ENCODE measurements at places on chromosomes 5 and 9.

GRCh38 chr9:77981332-77981731 lies 50.3 kb downstream of the GNAQ start:
- no peak for DNase-seq

GRCh38 chr9:69027355-69028097 lies 8.0 kb upstream of the FXN start:
- peak; percentile 67 for DNase-seq

- peak; percentile 41 for DNase-seq
These were observed 688.2 kb upstream of the CDH6 start for GRCh38 chr5:30505014-30505886.

DNA sequence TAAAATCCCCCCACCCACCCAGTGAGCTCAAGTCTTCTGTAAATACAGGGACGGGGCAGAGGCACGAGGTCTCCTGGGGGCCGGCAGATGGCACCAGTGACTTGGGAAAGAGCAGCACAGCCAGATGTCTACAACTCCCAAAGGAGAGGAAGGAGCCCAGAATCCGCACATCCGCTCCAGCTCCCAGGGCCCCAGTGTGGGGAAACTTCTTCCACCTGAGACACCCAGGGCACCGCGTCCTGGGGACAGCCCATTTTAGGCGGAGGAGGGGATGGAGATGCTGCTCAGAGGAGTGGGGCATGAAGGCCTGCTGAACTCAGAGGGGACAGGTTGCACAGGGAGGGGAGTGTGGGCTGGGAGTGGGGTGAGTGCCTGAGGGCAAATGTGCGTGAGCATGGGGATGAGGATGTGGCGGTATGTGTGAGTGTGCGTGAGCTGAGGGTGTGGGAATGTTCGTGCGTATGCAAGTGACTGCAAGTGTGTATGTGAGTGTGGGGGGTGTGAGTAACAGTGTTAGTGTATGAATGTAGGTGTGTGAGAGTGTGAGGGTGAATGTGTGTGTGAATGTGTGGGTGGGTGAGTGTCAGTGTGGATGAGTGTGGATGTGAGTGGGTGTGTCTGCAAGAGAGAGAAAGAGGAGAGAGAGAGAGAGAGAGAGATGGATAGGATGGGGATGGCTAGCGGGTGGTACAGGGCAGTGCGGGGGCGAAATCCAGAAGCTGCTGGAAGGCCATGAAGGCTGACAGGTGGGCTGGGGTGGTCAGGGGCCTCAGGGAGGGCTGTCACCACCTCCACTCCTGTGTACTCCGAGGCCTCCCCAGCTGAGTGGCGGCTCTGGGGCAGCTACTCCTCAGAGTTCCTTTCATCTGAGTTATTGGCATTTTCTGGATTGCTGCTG lies 63.5 kb downstream of the DUSP1 start:
- peak; percentile 18 for DNase-seq

GRCh38 chr5:118924006-118924389 lies 64.3 kb downstream of the DTWD2 start:
- no peak for DNase-seq

GRCh38 chr5:175867587-175868347 lies 3.6 kb upstream of the CPLX2 start:
- DNase-seq = peak; percentile 32

- DNase-seq = no peak
These were observed 199.9 kb downstream of the DIRAS2 start for GRCh38 chr9:90442723-90443122.

DNA sequence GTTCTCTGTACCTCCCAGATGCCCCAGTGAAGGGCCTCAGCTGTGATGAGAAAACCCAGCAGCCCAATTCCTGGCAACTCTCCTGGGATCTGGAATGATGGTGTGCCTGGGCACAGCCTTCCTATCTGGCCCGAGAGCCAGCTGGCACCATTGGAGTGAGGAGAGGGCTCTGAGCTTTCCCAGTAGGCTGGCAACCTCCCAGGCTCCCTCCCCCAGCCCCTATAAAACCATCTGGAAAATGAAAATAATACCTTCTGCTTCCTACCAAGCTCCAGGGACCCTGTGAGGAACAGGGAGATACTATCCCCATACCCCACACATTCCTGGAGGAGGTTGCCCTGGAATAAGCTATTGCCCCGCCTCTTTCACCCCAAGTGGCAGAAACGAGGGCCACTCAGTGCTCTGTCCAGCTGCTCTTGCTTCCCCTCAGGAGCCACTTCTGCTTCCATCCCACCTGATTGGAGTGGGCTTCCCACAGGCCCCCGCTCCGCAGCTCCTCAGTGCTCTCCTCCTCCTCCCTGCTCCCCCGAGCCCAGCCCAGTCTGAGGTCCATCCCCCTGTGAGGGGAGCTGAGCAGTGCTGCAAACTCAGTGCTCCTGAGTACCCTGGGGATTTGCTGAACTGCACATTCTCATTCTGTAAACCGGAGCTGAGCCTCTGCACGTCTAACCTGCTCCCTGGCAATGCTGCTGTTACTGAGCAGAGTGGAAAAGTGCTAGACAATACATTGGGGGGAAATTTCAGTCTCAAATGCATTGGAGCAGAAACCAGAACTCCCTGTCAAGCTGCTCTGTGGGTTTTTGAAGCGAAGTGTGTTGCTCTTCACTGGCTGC lies 74.7 kb downstream of the THBS4 start:
- no peak for DNase-seq

DNA sequence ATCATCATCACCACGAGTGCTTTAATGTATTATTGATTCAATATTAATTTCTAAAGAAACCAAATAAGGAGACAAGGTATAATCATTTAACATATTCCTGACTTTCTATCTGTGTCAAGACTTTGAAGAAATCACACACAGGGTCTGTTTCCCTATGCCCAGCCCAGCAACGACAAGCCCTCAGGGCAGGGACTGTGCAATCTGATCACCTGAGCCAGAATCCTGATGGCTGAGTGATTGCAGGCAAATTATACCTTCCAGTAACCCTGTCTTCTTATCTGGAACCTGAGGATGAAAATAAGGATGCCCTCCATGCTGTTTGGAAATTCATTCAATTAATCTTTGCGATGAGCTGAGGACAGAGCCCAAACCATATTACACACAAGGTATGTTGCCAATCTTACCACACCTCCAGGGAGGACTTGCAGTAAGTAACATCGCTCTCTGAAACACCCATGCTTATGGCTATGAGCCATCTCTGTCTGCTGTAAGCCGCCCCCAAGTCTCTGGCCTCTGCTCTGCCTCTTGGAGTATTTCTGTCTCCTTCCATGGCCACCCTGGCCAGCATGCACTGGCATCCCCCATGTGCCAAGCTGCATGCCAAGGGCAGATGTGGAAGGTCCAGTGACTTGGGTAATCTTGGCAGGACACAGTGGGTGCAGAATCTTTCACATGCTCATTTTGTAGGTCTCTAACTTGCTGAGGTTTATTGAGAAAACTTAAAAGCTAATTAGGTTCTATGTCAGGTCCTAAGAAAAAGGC lies 10.6 kb downstream of the TAS2R1 start:
- no peak for DNase-seq

GRCh38 chr9:7936996-7937395 lies 137.4 kb upstream of the DMAC1 start:
- DNase-seq = no peak

GRCh38 chr5:135253601-135254178 lies 145.3 kb downstream of the MACROH2A1 start:
- no peak for DNase-seq

DNA sequence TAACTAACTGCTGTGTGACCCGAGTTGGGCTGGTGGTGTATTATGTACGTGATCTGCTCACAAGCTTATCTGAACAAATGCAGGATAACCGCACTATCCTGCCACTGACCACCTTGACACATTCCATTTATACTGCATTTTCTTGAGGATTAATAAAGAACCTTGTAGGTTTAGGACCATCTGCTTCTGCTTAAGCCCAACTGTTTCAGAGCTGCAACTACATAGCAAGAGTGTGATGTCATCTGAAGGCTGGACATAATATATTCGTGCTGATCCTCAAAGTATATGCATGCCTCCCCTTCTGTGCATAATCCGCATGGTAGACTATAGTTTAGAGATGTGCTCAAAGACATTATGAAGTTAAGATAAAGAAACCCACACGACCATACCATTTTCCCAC lies 435.9 kb downstream of the BNC2 start:
- no peak for DNase-seq

DNA sequence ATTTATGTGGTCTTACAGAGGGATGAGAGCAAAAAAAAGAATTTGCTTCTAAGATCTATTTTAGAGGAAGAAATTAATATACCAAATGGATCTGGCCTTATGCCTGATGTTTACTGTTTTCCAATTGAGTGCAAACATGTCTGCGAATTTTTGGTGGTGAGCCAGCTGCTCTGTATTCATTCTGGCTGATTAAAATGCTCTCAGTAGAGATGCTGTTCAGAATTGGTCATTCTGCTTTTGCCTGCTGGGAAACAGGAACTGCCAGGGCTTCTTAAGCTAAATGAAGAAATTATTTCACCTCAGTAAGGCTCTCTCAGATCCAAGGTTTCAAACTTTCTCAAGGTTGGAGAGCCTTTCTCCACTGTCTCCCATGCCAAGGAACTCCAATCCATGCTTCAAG lies 132.0 kb upstream of the SV2C start:
- no peak for DNase-seq

DNA sequence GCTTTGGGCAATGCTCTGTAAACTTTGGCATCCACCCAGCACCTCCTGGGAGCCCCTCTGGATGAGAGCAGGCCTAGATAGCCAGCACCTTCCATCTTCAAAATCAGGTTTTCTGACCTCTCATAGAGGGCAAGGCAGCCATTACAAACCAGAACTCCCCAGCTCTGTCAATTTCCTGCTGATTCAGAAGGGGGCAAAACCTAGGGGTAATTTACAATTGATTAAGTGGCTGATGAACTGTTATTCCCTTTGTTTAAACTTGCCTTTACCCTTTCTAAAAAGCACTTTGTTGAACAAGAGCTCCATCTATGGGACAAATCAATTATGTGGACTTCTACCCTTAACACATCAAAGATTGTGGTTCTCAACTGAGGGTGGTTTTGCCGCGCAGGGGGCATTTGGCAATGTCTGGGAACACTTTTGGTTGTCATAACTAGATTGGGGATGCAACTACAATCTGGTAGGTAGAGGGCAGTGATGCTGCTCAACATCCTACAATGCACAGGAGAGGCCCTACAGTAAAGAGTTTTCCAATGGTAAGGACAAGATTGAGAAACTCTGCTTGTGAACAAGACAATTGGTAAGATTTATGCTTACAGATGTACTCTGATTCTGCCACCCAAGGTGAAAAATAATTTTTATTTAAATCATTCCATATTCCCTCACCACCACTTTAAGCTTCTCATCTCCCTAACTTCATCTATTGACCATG lies 184.1 kb downstream of the MARCHF11 start:
- DNase-seq = peak; percentile 40

DNA sequence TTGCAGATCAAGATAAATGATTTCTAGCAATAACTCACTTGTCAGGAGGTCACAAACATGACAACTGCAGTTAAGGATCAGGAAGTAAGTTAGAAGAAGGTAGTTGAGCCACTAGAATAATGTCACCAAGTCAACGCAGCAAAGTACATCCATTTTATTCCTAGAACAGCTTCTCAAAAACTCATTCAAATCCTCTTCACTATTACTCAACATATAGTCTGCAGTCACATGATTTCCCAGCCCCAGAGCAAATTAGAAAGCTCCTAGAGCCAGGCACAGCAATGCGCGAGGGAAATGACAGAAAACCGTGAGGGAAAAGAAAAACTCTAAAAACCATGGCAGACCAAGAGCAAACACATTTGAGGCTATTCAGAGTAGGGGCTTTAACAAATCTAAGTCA lies 49.9 kb upstream of the ZNF622 start:
- no peak for DNase-seq

DNA sequence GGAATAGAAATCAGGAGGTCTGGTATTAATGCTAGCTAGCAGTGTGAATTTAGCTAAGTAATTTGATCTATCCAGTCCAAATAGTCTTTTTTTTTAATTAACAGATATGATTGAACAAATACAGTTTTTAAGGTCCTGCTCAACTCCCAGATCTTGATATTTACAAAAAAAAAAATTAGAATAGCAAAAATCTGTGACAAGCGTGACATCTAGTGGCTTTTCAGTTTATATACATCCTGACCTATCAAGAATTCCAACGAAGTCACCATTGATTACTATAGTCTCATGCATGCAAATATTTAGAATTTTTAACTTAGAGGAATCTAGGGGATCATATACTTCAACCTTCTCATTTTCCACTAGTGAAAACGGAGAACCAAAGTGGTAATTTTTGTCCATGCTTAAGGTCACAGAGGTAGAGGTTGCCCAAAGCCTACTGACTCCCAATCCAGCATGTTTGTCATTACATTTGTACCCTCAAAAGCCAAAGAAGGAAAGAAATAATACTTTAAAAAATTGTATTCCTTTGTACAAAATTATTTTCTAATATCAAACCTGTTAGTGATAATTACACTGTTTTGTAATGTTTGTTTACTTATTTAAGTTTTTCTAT lies 17.6 kb upstream of the TARS1 start:
- DNase-seq = no peak

DNA sequence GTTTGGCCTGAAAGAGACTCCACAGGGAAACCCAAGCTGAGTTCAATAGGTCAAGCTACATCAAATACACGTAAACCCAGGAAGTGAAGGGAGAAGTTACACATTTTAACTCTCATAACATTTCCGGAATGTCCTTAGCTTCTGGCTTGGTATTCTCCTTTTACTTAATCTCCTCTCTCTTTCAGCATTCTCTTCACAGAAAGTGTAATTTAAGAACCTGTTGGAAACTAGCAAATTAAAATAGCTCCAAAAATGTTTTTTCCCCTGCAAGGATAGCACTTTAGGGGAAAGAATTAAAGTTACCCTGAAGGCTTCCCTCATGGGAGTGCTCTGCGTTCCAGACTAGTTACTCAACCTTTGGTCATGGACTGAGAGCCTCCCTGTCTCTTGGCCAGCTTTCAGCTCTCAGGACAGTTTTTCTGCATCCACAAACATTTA lies 292.7 kb upstream of the TARS1 start:
- no peak for DNase-seq

GRCh38 chr5:67799732-67800234 lies 415.8 kb upstream of the PIK3R1 start:
- DNase-seq = no peak

GRCh38 chr9:124621371-124622328 lies 114.5 kb upstream of the NR5A1 start:
- no peak for DNase-seq

- no peak for DNase-seq
These were observed 723.2 kb downstream of the TLE4 start for GRCh38 chr9:80294955-80295354.

Data from DMS153 (cell line).